ENCODE measurements at places on chromosomes 3 and 15.

- no peak for DNase-seq
These were observed 47.5 kb downstream of the ALDH1L1 start for GRCh38 chr3:126132751-126133511.

GRCh38 chr3:170496026-170496867, 77.6 kb downstream of the CLDN11 start:
- no peak for DNase-seq

- DNase-seq: peak; percentile 58
These were observed 129.6 kb downstream of the ADAMTS17 start for GRCh38 chr15:100211855-100212850.

GRCh38 chr3:15685927-15686326, 84.4 kb downstream of the BTD start:
- no peak for DNase-seq

DNA sequence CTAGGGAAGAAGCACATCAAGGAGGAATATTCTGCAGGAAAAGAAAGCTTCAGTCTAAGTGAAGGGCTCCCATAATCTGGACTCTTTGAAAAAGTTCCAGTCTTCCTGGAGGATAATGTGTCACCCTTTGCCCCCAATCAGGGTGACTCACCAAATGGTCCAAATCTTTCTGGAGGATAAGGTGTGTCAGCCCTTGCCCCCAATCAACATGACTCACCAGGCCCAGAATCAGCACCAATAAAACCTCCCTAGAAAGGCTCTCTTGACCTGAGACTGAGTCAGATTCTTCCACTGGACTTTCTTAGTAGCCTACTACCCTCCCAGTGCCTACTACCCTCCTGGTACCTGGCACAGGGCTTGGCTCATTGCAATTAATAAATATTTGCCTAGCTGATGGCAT, 9.5 kb upstream of the ARL14 start:
- peak; percentile 94 for DNase-seq

GRCh38 chr15:56972426-56972825, 54.0 kb downstream of the TCF12 start:
- no peak for DNase-seq

DNA sequence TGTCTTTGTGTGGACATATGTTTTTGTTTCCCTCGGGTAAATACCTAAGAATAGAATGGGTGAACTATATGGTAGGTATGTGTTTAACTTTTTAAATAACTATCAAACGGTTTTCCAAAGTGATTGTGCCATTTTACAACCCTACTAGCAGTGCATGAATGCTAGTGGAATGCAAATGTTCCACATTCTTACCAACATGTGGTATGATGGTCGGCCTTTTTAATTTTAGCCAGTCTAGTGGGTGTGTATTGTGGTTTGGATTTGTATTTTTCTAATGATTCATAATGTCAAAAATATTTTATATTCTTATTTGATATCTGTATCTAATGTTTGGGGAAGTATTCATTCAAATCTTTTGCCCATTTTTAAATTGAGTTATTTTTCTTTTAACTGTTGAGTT, 68.2 kb upstream of the SMAD3 start:
- DNase-seq: no peak

- peak; percentile 63 for DNase-seq
These were observed 75.0 kb downstream of the PEX5L start for GRCh38 chr3:179961703-179962078.

DNA sequence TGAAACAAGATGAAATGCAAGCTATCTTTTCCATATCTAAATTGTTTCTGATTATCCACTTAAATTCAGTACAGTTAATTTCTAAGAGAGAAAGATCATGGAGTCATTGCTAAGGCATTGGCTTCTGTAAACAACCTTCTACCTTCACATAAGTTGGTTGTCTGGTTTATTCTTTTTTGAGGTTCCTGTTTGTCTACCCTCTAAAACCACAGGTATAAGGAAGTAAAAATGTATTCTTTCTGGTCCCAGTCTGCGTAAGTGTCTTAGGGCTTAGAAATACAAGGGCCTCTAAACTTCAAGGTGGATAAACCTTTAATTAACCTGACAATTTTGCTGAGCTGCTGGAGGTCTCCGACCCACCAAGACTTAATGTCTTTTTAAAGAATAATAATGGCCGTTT, 3.6 kb upstream of the ATOSA start:
- DNase-seq: peak; percentile 53

- no peak for DNase-seq
These were observed 84.2 kb downstream of the FGF7 start for GRCh38 chr15:49507261-49507660.

- DNase-seq: no peak
These were observed 307.0 kb downstream of the EPHA6 start for GRCh38 chr3:97121386-97121785.

DNA sequence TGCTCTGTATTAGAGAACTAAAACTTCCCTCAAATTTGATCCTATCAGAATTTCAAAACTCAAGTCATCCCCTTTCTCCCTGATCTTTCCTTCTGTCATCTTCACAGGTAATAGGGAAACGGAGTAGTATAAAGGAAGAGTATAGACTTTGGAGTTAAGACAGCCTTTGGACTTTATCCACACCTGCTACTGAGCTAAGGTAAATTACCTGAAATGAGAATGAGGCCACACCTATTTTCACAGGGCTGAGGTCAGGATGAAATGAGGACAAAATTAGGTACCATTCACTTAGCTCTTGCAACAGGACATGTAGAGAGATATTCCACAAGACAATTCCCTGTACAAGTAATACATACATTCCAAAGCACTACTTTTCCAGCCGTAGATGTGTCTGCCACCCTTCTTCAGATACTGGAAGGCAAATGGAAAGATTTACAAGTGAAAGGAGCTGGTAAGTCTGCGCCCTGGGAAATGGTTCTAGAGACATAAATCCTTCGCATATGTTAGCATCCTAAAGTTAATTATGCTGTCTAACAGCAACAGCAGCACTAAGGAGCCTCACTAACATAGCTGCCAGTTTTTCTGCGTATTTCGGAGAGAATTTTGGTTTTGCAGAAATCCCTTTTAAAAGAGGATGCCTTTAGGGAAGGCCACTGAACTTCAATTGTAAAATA, 461.8 kb downstream of the SHQ1 start:
- DNase-seq: no peak

- DNase-seq: no peak
These were observed 48.8 kb downstream of the EXOG start for GRCh38 chr3:38544926-38545325.

DNA sequence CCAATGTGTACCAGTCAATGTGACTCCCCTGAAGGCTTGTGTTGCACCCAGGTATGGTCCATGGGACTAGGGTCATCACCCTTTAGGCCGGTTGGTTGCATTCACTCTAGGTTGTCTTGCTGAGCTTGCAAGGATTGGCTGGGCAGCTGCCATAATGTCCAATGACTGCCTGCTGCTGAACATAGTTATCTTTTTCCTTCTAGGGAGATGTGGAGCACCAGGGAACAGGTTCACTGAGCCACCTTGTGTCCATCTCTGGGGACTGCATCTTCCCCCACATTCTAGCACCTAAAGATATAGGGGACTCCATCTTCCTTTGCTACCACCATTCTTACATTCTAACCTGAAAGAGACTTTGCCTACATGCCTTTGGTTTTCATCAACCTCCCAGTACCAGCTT, 580.4 kb upstream of the TBL1XR1 start:
- peak; percentile 81 for DNase-seq
